Esophagus squamous epithelium (tissue), 5 donors: ENCODE measurements at places on chromosomes 6 and 20.

GRCh38 chr6:154805288-154805911, 72.2 kb downstream of the SCAF8 start:
- DNase-seq, result no peak
- no peaks in the 10 kb centered on the region for H3K27me3 ChIP-seq
- no peak overlapping the region for H3K4me3 ChIP-seq
- H3K36me3 ChIP-seq, result no peaks in the 10 kb centered on the region

- H3K4me1 ChIP-seq, result peaks cover 56% of the 10 kb centered on the region
- no peak overlapping the region for H3K4me3 ChIP-seq
- no peak for DNase-seq
- no peaks in the 10 kb centered on the region for H3K36me3 ChIP-seq
- peak overlapping the region; percentile 96 for H3K27ac ChIP-seq
- H3K27me3 ChIP-seq, result no peaks in the 10 kb centered on the region
Observed at GRCh38 chr20:17556837-17557674, 12.8 kb upstream of the DSTN start.

DNA sequence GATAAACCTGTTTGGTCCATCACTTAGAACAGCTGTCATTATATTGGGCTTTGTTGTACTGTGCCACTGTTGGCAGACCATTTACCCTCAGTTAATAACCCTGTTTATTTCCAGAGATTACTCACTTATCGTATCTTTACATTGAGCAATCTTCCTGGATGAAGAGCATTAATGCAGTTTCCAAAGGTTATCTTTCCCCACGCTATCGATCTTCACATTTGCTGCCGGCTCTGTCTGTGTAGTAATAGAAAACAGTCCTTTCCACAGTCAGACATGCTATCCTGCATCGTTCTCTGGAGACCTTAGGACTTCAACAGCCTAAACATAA, 27.4 kb downstream of the GHRH start:
- no peak overlapping the region for H3K4me3 ChIP-seq
- no peaks in the 10 kb centered on the region for H3K27me3 ChIP-seq
- DNase-seq, result no peak
- H3K36me3 ChIP-seq, result peaks cover 67% of the 10 kb centered on the region

- no peak overlapping the region for H3K4me3 ChIP-seq
- peaks cover 6% of the 10 kb centered on the region for H3K4me1 ChIP-seq
- H3K27ac ChIP-seq, result no peak overlapping the region
- H3K36me3 ChIP-seq, result no peaks in the 10 kb centered on the region
- no peak for DNase-seq
Observed at GRCh38 chr6:19668710-19669109, 168.5 kb upstream of the ID4 start.

DNA sequence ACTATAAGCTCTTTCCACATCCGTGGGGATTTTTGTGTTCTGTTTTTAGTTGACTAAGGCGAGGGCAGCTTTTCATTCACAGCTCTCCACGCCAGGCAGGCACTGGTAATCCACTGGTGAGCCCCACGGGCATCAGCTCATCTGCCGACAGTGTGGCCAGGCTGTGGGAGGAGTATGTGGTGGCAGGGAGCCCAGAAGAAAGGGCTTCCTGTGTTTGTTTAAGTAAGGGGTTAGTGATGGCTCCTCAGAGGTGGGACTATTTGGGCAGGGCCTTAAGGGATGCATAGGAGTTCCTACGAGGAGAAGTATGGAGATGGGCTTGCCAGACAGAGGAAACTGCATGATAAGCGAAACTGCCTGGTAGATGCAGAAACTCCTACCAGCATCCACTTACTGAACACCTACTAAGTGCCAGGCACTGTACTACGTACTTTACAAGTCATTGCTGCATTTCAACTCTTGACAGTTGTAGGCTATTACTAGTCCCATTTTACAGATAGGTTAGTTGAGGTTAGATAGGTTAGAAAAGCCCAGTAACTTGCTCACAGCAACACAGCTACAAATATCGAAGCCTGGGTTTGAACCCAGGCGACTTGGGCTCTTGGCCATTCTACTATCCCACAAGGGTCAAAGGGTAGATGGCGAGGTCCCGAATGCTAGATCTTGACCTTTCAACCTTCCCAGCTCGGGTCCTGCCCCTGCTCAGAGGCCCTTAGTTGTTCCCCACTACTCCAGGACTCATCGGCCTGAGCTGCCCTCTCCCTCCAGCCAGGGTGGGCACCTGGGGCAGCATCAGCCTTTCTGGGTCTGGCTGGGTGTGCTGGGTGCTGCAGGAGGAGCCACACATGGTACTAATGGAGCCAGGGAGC, 55.1 kb downstream of the CEBPB start:
- no peak overlapping the region for H3K4me3 ChIP-seq
- H3K27me3 ChIP-seq, result no peaks in the 10 kb centered on the region
- DNase-seq, result no peak
- peak overlapping the region; percentile 85 for H3K27ac ChIP-seq
- no peaks in the 10 kb centered on the region for H3K36me3 ChIP-seq

DNA sequence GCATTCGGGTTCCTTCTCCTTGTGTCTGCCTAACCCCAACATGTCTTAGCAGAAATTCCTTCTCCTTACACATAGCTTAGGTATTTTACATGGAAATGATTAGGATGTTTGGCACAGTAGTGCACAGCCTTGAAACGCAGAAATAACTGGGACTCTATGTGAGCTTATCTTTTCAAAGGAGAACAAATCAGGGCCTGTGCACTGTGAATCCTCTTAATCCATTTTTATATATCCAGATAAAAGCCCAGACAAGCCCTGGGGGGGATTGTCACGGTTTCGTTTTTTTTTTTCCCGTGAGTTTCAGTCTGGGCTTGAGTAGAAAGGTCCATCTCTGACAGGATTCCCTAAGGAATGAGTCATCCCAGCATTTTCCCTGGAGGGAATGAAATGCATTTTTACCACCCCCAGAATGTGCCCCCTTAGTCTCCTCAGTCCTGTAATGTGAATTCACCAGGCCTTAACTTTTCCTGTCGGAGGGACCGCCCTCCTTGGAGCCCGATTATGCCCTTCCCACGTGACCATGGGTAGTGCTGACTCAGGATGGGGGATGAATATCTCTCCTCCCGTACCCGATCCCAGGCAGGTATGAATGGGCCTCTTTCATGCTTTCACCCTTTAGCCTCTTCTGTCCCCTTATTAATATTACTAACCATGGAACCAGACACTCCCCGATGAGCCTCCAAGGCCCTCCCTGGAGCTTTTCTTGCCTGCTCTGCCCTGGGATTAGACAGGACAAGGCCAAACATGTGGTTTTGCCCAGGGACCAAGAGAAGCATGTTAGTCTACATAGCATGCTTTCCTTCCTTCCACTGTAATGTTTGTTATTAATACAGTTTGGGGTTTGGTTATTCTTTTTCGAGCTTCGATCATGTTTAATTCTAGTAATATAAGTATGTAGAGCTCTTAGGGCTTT, 23.9 kb upstream of the NAA20 start:
- no peak overlapping the region for H3K4me3 ChIP-seq
- H3K27ac ChIP-seq, result peak overlapping the region; percentile 80
- peaks cover 85% of the 10 kb centered on the region for H3K4me1 ChIP-seq
- H3K27me3 ChIP-seq, result no peaks in the 10 kb centered on the region
- H3K36me3 ChIP-seq, result peaks cover 2% of the 10 kb centered on the region

DNA sequence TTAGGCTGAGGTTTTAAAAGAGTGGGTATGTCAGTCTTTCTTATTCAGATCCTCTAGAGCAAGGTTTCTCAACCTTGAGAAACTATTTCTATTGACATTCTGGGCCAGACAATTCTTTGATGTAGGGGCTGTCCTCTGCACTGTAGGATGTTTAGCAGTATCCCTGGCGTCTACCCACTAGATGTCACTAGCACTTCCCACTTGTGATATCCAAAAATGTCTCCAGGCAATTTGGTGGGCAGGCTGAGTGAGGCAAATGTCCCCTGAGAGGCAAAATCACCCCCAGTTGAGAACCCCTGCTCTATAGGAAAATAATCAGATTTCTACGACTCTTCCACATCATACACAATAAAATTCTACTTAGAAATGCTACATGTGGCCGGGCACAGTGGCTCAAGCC, 7.7 kb upstream of the ZKSCAN8 start:
- H3K27me3 ChIP-seq, result no peaks in the 10 kb centered on the region
- no peaks in the 10 kb centered on the region for H3K36me3 ChIP-seq
- peaks cover 36% of the 10 kb centered on the region for H3K4me1 ChIP-seq

DNA sequence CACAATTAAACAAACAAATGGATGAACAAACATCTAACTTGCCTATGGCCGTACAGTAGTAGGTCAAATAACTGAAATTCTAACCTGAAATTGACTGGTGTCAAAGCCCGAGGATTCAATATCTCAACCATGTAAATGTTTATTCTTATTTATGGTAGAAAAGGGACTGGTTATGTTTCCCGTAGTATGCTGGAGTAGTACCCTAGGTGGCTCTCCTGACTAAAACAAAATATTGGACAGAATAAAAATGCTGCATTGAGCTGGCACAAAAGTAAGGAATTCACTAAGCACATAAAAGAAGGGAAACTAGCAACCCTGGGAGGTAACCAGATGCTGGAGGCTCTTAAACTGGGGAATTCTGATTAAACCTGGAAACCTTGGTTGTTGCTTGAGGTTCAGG, 117.1 kb upstream of the PREP start:
- H3K4me3 ChIP-seq, result no peak overlapping the region
- no peaks in the 10 kb centered on the region for H3K4me1 ChIP-seq
- H3K27ac ChIP-seq, result no peak overlapping the region
- H3K36me3 ChIP-seq, result no peaks in the 10 kb centered on the region
- H3K27me3 ChIP-seq, result no peaks in the 10 kb centered on the region

DNA sequence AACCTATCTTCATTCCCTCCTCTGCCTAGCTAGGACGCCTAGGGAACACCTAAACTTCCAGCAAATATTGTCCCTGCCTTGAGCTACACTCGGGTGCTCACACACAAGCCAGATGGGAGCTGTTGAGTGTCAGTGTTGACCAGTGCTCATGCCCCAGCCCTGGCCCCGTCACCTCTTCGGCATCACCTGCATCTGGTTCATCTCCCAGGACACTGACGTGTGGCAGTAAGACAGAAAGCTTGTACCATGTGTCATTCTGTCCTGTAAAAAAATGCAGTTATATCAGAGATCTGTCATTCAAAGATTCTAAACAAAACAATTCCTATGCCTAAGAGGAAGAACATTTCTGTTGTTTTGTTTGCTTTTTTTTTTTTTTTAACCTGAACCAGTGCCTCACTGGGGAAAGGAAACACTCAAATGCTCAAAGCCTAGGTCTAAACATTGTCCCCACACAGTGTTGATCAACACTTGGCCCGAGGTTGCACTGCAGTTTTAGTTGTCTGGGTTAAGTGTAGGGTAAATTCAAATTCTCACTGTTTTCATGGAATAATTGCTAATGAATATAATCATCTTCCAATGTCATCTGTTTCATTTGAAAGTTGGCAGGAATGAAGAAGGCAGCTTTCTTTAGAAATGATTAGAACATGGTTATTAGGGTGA, 102.7 kb upstream of the SASH1 start:
- H3K4me3 ChIP-seq, result no peak overlapping the region
- DNase-seq, result no peak
- no peaks in the 10 kb centered on the region for H3K36me3 ChIP-seq
- H3K4me1 ChIP-seq, result peaks cover 34% of the 10 kb centered on the region
- no peaks in the 10 kb centered on the region for H3K27me3 ChIP-seq

- no peaks in the 10 kb centered on the region for H3K27me3 ChIP-seq
- no peak overlapping the region for H3K27ac ChIP-seq
- DNase-seq, result no peak
- no peak overlapping the region for H3K4me3 ChIP-seq
- H3K4me1 ChIP-seq, result no peaks in the 10 kb centered on the region
Observed at GRCh38 chr6:8006208-8006607, 58.0 kb downstream of the BLOC1S5 start.
